Fibroblast of the conjunctiva (primary cell): ENCODE measurements at places on chromosomes 3 and 15.

DNA sequence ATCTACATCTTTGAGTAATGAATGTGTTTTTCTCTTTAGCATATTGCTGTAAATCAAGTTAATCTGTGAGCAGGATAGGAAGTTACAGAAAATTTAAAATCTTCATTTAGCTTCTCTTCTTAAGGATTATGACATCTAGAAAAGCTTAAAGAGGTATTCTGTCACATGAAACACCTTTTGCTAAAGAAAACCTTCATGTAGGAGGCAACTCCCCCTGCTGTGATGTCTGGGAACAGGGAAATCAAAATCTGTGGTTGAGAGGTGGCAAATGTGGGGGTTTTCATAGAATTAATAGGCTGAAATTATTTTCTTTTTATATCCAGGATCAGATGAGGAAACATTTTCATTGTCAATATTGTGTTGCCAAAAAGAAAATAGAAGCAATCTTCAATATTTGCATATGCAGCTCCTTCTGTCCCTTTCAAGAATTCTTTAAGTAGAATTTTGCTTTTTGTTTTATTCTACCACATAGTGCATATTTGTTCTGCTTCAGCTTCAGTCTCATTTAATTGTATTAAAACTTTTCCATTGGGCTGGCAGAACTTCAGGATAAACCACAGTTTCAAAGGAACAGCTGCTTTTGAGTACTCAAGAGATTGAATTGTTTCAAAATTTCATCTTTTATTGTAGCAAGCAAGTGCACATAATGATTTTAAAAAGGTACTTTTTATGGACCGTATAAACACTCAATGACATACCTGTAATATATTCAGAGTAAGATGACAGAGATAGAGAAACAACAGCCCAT is 128.4 kb downstream of the RAP2B start:
- DNase-seq: no peak

- DNase-seq: no peak
Observed at GRCh38 chr3:47405820-47406761, 25.3 kb downstream of the PTPN23 start.

- DNase-seq: no peak
Observed at GRCh38 chr15:39204031-39204430, 376.8 kb upstream of the THBS1 start.

DNA sequence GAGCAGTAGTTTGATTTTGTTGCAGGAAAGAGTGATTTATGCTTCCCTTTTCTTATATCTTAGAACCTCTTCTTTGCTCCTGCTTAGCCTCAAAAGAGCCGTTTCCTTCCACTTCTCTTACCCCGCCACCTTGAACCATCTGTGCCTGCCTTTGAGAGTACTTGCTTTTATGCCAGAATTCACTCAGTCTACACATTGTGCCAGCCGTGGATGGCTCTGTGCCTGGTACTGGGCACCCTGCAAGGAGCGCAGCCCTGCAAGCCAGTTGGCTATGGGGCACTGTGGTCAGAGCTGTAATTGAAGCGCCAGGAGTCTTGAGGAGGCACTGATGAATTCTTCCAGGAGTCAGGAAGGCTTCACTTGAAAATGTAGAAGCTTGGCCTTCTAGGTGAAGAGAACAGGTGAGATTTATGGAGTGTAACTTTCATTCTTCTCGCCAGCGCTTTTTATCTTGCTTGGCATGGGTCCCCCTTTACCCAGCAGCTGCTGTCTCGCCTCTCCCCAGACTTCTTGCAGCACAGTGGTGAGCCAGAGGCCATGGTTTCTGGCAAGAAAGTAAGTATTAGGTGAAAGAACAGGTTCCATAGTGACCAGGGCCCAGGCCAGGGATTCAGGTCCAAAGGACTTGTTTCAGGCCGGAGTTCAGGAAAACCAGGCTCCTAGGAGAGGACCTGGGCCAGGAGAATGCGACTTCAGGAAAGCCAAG is 4.9 kb downstream of the TMED3 start:
- no peak for DNase-seq

DNA sequence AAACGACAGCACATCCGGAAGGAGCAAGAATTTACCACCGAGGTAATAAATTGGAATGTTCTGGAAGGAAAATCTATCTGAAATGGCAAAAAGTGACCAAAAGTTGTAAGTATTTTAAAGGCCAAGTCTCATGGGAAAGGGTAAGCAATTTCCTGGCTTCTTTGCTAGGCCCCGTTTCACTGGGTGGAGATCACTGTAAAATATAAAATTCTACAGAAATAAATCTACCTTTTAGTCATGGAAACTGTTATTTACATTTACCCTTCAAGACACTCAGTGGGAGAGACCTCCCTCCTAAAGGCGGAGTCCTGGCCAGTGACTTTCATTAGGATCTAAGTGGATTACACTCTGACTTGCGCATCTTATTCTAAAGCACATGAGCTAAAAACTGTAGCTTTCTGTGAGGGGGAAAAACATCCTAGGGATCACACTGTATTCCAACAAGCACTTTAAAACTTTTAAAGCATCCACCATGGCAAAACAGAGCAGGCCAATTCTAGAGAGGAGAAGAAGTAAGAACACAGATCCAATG is 28.8 kb downstream of the LYZL4 start:
- DNase-seq: no peak

- no peak for DNase-seq
Observed at GRCh38 chr15:80100247-80100646, 40.8 kb downstream of the ZFAND6 start.

DNA sequence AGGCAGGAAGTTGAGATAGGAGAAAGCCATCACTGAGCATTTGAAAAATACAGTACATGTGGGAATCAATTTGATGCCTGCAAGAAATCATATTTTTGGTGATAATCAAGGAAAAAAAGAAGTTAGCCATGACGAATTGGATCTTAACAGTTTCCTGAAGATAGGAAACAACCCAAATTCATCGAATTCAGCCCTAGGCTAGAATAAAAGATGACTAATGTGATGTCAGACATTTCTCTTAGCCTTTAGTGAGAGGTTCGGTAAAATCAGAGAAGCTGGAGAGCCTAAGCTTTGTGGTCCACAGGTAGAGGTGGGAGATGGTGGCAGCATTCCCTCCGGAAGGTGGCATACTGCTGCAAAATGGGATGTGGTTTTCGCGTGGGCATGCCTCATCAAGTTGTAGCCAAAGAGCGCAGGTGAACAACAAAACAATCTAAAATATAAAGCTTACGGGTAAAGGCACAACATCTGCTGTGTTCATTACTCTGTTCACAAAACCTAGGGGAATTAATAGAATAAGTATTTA is 144.1 kb upstream of the ALCAM start:
- DNase-seq: no peak

DNA sequence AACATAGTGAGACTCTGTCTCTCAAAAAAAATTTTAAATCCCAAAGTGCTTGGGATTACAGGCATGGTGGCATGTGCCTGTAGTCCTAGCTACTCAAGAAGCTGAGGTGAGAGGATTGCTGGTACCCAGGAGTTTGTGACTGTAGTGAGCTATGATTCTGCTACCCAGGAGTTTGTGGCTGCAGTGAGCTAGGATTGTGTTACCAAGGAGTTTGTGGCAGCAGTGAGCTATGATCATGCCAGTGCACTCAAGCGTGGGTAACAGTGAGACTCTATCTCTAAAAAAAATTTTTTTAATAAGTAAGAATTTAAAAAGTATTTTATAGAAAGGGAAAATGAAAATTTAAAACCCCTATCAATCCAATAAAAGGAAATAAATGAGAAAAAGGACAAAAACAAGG is 69.5 kb downstream of the FAIM start:
- DNase-seq: no peak
